ENCODE measurements at places on chromosomes 6 and 20.

DNA sequence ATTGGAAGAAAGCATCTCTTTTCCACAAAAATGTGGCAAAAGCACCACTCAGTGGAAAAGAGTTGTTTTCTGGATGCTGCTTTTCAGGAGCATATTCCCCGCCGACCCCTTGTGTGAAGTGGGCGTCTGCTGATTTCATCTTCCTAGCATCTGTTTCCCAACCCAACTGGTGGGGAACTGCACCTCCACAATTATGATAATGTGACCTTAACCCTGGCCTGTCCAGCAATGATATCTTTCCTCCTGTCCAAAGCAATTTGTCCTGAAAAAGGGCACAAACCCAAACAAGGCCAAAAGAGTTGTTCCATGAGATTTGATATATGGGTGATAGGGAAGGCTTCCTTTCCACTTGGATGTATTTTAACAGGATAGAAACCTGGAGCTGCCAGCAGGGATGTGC, 7.3 kb upstream of the SMIM8 start:
- no peak for DNase-seq

- DNase-seq, result no peak
Observed at GRCh38 chr20:24543168-24543567, 73.7 kb downstream of the SYNDIG1 start.

GRCh38 chr6:73606428-73606827, 47.4 kb downstream of the SLC17A5 start:
- no peak for DNase-seq

- no peak for DNase-seq
Observed at GRCh38 chr6:5520796-5521195, 259.5 kb downstream of the FARS2 start.

DNA sequence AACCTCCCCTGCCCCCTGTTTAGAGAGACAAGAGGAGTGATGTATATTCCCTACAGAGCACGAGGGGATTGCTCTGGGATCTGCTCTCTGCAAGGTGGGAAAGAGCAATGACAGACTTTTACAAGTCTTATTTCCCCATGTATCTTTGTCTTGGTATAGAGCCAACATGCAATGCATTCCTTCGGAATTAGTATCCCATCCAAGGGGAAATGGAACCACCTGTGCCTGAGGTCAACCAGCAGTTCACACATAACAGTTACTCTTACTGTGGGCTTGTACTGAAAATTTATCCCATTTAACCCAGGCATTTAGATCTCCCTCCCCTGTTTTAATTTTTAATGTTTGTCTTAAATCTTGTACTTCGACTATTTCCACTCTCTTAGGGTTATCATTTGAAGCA, 250.4 kb downstream of the C6orf118 start:
- no peak for DNase-seq

DNA sequence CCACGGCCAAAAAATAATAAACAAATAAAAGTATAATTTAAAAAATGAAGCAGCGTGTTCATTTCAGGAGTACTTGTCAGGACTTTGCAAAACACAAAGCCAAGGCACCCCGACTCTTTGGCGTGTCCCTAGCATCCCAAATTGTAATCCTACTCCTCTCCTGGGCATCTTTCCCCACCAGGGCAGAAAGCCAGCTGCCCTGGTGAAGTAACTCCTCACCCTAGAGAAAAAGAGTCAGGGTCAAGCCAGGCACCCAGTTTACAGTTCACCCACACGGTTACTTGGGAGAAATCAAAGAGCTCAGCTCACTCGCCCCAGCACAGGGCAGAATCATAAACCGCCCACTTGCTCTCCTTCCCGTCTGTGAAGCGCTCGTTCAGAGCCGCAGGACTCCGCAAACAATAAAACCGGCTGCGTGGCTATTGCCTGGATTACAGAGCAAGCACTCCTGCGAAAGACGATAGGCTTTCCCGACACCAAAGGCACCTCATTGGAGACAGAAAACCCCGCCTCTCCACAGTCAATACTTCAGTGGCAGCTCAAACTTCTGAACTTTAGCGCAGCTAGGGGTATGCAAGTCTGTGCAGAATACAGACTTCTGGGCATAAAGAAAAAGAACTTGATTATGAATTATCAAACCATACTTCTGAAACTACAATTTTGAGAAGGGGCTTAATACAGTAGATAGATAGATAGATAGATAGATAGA, 73.0 kb upstream of the NHSL1 start:
- DNase-seq, result no peak

DNA sequence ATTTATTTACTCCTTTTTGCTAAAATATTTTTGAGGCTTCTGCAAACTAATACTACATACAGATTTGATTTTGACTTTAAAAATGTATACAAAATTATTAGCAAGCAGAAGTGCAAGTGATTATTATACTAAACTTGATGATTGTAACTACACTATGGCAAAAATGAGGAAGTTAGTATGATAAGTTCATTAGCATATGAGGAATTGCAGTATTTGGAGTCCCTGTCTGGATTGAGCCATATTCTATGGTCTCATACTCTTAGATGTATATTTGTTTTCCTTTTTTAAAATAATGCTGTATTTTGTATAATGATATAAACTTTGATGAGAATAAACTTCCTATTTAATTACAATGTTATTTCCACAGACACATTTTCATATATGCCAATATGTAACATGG, 13.9 kb downstream of the CRISP3 start:
- DNase-seq, result no peak

GRCh38 chr6:89290401-89291155, 24.5 kb downstream of the GABRR2 start:
- no peak for DNase-seq

DNA sequence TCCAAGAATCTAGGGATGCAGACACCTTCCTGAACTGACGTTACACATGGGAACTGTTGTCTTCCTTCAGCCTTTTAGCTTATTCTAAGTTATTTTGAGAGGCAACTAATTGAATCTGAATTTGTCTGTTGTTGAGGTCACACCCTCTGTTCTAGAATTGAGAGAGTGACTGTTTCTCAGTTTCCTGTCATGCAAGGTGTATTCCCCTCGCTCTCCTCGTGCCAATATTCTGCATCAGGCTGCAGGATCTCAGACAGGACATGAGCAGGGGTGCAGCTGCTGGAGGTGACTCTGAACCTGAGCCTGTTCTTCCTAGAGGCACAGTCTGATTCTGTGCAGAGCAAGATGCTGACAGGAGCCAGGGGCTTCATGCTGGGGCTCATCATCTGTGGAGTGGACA, 52.5 kb downstream of the HLA-DPB1 start:
- no peak for DNase-seq

- DNase-seq, result no peak
Observed at GRCh38 chr6:35044145-35044745, 96.9 kb downstream of the TCP11 start.

DNA sequence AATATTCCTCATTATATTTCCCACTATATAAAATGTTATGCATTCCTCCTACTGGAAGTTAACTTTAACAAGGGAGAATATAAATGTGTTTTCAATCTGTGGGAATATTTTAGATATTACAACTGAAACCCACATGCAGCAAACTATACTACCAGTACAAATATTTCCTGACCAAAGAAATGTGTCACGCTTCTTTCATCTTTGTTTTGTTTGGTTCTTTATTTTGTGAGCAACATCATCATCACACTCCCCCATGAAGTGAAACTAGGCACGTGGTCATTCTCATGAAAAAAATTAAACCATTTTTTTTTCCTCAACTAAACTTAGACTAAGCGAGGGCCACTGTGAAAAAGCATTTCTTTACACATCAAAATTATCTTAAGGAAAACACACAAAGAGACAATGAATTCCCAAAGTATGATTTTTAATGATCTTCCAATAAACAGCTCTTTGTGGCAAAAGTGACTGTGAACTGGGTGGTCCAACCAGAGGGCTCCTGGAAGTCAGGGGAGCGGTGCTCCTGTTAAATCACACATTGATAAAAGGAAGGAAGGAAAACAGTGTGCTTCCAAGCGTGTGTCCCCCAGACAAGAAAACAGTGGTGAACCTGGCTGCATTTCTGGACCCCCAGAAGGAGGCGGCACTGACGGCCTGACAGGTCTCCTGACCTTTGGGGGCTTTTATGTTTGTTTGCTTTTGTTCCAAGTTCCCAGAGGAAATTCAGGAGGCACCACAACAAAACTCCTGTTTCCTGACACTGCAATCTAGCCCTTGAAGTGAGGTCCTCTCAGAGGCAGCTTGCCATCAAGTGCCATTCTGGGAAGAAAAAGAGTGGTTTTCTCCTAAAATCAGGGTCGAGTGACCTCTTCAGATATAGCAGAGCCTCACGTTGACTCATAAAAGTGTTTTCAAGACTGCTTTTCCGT, 166.8 kb upstream of the FOXQ1 start:
- no peak for DNase-seq

DNA sequence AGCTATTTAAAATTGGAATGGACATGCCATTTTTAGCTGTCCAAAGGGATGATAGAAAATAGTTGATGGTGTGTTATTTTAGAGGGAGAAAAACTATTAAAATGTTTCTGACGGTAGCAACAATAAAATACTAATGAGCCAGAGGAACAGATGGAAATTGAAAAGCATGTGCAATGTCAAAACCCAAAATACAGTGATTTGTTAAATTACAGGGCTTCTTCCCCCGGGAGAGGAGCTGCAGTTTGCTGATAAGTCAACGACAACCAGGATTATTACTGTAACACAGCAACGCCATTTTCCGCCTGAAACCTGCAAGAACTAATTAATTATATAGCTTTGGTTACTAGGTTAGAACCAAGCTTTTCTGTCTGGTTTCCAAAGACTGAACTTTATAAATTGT, 179.6 kb upstream of the SPTLC3 start:
- DNase-seq, result no peak

DNA sequence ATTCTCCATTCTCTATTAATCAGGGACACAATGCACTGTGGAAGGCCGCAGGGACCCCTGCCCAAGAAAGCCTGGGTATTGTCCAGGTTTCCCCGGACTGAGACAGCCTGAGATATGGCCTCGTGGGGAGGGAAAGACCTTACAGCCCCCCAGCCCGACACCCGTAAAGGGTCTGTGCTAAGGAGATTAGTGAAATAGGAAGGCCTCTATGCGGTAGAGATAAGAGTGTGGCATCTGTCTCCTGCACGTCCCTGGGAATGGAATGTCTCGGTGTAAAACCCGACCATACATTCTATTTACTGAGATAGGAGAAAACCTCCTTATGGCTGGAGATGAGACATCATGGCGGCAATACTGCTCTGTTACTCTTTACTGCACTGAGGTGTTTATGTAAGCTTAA, 15.7 kb upstream of the EIF2S2 start:
- DNase-seq, result no peak

- DNase-seq, result no peak
Observed at GRCh38 chr6:155771822-155772221, 316.2 kb upstream of the NOX3 start.

DNA sequence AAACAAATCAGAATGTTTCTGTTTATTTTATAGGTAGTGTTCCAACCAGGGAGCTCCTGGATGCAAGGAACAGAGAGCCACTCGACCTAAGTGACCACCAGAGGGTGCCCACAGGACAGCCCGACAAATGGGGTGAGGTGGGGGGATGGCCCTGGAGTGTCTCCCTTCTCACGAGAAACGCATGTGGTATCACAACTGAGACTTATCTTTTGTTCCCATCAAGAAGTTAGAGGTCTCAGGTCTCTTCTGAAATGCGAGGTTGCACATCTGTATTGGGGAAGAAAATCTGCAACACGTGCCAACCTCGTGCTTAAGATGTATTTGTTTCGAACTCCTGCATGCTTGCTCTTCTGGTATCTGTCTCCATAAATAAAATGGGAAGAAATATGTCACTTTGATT, 104.0 kb downstream of the ISM1 start:
- no peak for DNase-seq

- DNase-seq, result no peak
Observed at GRCh38 chr6:87575423-87575822, 14.4 kb downstream of the RARS2 start.

DNA sequence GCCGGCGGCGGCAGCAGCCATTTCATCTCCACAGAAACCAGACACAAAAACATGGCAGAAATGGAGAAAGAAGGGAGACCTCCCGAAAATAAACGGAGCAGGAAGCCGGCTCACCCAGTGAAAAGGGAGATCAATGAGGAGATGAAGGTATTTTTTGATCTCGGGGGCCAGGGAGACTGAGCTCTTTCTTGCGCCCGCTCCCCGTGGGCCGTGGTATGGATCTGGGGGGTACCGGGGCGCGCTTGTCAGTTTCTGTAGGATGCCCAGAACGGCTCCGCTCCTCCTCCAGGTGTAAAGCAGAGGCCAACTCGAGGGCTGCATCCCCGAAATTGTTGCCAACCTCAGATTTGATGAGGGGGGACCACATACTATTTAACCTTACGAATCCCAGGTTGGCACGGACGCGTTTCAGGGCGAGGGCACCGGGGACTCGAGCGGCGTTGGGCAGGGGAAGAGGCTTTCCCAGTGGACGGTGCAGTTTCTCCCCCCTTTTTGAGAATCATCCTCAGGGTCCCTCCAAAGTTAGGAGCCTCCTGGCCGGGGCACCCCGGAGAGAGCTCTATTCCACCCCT, 735 bp downstream of the SOBP start:
- DNase-seq, result no peak

DNA sequence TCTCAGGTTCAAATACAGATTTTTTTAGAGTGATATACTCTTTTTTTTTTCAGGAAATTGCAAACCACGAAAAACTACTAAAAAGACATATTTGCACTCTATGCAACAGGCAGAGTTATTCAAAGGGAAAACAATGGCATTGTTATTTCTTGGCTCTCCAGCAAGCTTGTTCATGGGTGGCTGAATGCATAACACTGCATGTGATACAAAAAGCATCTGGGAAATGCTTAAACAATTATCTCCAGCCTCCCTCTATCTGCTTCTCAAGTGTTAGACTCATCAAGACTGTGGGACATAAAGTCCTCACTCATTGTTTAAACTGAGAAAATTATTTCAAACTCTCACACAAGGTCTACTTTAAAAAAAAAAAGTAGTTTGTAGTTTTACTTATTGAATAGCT, 7.3 kb upstream of the COL12A1 start:
- no peak for DNase-seq

DNA sequence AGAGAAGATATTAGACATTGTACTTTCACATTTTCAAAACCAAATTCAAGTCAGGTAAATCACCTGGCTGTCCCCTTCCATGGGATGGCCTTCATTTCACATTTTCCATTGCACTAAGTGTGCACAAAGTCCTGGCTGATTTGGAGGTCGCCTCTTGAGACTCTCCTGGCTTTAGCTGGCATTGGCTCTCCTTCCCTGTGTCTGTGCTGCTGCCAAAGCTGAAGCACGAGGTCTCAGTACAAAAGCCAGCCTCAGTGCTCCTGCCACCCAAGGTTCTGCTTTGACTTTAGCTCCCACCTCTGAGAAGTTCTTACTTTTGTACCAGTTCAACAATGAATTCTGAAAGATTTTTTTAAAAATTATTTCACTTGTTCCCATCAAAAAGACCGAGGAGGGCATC, 289.2 kb upstream of the CNR1 start:
- no peak for DNase-seq

GRCh38 chr20:35467339-35468224, 12.2 kb downstream of the CEP250 start:
- DNase-seq, result no peak

DNA sequence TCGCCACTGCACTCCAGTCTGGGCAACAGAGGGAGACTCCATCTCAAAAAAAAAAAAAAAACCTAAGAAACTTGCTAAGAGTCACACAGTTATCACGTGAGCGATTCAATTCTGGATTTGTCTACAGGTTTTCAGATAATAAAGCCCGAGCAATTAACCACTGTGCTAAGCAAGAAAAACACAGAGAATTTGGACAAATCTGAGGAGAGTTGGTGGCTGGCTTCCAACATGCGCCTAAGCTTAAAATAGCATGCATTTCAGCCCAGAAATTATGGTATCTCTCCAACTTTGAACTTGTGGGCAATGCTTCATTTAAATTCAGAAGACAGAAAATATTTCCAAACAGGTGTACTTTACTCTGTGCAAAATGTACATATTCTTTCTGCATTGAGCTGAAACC, 232.9 kb downstream of the TSHZ2 start:
- DNase-seq, result no peak
